Stimulated activated CD8-positive, alpha-beta memory T cell treated with anti-CD3 and anti-CD28 coated beads, Interleukin-15, amount 100 ng/mL, for 24 hours (primary cell): ENCODE measurements at places on chromosomes 11 and 22.

GRCh38 chr11:59810911-59811259, 307 bp upstream of the MRPL16 start:
- DNase-seq: no peak

DNA sequence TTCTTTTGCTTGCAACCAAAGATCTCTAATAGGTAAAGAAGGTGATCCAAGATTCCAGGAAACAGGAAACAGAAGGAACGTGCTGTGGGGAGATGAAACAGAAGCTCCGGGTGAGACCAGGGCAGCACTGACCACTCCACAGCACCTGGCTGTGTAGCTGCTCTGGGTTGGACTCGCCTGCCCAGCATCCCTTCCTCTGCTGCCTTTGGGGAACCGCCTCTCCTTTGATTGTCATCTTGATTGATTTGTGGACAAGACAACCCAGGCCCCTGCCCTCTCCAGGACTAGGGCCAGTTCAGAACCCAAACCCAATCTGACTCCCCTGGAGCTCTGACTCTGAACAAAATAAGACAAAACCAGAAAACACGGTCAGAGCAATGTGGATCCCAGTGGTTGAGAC, 14.7 kb upstream of the APOBEC3A start:
- no peak for DNase-seq

GRCh38 chr22:20771918-20772625, 1.8 kb upstream of the SERPIND1 start:
- DNase-seq: no peak

DNA sequence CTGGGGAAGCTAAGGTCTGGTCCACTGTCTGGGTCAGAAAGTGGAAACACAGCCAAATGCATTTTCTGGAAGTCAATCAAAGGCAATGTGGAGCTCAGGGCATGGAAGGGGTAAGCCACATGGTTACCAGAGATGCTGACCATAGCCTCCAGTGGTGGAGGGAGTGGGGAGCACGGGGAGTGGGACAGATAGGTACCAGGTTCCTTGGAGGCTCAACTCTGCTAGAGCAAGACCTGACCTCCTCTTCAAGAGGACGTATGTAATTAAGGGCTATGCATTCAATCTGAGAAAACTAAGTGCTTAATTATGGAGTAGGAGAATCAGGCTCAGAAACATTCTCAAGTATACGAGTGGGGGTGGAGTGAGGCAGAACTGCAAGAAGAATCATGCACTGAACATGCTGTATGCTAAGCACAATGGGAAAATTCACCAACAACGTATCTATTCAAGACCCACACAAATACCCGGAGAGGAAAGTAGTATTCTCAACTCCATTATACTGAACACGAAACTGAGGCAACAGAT, 65.2 kb upstream of the PHOX2A start:
- no peak for DNase-seq

- DNase-seq: no peak
Observed at GRCh38 chr11:122741613-122742300, 86.2 kb downstream of the UBASH3B start.

DNA sequence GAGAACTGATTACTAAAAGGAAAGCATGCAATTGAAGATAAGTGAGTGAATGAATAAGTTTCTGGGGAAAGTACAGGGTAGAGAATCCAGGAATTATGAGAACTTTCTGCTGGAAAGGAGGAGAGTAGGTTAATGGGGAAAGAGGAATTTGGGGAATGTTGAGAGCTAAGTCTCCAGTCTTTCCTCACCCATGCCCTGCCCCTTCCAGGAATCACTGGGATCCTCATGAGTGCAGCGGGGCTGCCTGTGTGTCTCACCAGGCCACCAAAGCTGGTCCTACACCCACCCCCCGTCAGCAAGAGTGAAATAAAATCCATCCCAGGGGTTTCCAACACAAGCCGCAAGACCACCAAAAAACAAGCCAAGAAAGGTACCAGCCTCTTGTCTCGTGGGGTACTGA, 17.0 kb downstream of the DTX4 start:
- no peak for DNase-seq

- no peak for DNase-seq
Observed at GRCh38 chr11:36060926-36061325, 117.1 kb downstream of the LDLRAD3 start.

DNA sequence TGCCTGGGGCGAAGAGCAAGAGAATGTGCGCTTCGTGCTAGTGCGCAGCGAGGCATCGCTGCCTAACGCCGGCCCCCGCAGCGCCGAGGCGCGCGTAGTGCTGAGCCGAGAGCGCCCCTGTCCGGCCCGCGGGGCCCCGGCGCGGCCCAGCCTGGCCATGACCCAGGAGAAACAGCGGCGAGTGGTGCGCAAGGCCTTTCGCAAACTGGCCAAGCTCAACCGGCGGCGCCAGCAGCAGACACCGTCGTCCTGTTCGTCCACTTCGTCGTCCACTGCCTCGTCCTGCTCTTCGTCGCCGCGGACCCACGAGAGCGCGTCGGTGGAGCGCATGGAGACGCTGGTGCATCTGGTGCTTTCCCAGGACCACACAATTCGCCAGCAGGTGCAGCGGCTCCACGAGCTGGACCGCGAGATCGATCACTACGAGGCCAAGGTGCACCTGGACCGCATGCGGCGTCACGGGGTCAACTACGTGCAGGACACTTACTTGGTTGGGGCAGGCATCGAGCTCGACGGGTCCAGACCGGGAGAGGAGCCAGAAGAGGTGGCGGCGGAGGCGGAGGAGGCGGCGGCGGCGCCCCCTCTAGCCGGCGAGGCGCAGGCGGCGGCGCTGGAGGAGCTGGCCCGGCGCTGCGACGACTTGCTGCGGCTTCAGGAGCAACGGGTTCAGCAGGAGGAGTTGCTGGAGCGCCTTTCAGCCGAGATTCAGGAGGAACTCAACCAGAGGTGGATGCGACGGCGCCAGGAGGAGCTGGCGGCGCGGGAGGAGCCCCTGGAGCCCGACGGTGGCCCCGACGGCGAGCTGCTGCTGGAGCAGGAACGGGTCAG, 1.0 kb downstream of the RASSF10 start:
- no peak for DNase-seq

GRCh38 chr11:15258433-15259165, 143.9 kb downstream of the INSC start:
- DNase-seq: no peak

- no peak for DNase-seq
Observed at GRCh38 chr11:130327716-130328115, 13.0 kb upstream of the ZBTB44 start.

GRCh38 chr11:120573756-120574354, 62.3 kb downstream of the GRIK4 start:
- DNase-seq: no peak

DNA sequence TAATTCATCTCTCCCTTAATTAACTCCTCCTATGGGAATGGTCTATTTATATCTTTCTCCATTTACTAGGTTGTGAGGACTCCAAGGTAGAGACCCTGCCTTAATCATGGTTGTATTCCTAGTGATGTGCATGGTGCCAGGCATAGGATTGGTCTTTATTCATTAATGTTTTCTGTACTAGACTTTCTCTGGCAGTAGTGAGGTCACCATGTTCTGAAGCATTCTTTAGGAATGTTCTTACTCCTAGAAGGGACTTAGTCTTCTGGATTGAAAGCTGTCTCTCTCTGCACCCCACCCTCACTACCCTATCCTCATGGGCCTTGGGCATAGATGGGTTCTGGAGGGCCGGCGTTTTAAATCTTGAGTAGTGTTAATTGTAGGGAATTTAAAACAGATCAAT, 10.6 kb upstream of the INSC start:
- no peak for DNase-seq
